HCT116 (cell line): ENCODE measurements at places on chromosomes 11 and 22. TPM values are rescaled to one million over a fixed set of nuclear protein-coding genes. Genes with fewer than 3 reads are reported as not detected.

GRCh38 chr11:69823641-69824265, 4.5 kb upstream of the FGF3 start:
- no peak for DNase-seq

- no peak for DNase-seq
These were observed 36.0 kb downstream of the SLN start for GRCh38 chr11:107675902-107676301.

GRCh38 chr11:3169255-3170043, 4.3 kb upstream of the OSBPL5 start:
- peak; percentile 21 for DNase-seq

- no peak for DNase-seq
These were observed 253.3 kb downstream of the BRD1 start for GRCh38 chr22:49574205-49574880.

DNA sequence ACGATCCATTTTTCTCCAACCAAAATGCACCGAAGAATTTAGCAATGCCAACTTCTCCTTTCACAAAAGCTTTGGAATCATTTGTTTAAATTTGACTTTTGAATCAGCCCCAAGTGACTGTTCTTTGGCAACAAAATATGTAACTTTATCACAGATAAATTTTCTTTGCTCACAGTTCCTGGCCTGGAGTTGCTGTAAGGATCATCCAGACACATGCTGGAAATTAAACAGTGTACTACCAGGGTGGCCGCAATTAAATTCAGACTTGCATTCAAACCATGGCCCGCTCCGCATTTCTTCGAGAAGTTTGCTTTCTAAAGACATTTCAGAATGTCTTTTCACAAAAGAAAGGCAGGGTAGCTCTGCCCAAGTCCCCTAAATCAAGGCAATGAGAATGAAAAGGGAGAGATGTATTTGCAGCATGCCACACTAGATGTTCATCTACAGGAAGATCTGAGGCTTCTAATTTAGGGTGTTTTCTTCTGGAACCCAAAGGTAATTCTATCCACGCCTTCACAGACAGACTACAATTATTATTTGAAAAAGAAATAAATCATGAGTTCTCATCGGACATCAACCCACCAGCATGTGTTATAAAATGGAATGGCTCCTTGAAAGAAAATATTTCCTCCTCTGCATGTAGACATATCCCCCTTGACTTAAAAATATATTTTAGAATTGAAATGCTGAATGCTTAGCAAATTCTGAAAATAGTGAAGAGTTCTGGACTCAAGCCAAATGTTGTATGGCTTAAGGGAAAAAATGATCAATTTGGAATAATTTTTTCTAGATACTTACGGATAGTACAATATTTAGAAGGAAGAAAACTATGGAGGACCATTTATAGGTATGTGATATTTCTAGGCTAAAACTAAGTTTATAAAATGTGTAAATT, 189.7 kb upstream of the BLID start:
- no peak for DNase-seq

DNA sequence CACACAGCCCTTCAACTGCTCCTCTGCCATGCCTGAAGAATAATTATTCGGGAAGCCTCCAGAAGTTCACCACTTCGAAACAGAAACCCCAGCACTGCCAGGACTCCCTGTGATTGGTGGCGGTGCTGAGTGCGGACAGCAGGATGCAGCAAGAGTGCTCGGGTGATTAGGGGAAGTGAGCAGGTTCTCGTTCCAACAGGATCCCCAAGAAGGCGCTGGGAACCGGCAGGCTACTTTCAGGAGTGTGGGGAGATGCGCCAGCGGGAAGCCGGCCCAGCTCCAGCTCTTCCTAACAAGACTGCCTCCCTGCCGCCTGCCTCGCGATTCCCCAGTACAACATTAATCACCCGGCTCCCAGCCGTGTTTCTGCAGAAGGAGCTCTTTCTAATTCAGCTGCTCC, 630.2 kb downstream of the BRD1 start:
- no peak for DNase-seq

DNA sequence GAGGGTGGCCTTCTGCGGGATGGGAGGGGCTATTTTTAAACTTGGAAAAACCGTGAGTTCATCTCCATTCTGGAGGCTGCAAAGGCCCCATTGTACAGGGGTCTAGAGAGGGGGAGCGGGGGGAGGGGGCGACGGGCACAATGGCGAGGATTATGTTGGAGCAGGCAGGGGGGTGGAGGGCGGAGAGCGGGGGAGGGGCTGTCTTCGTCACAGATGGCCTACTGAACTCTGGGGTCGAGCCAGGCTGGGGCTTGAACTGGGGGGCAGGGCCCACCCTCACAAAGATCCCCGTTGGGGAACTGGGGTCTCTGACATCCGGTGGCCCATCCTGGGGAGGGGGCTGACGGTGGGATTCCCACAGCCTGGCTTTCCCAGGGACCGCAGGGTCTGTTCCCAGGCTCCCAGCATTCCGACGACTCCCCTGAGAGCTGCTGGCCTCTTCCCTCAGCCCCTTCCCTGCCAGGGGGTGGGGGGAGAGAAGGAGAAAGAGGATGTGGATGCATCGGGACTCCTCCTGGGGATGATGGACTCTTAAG, 3.4 kb upstream of the MCAM start:
- DNase-seq, result no peak

GRCh38 chr11:119828006-119828405, 99.0 kb upstream of the NECTIN1 start:
- no peak for DNase-seq

DDB1 gene
- 269 TPM for total RNA-seq

GRM5 gene
- not detected for total RNA-seq

RAB3IL1 gene
- 18.1 TPM for total RNA-seq

TRPC6 gene
- not detected for total RNA-seq

HORMAD2 gene
- total RNA-seq, result not detected

FAM227A gene
- 3.9 TPM for total RNA-seq

RPS3 gene
- total RNA-seq, result 4,109 TPM

DDI1 gene
- total RNA-seq, result not detected

KLHL35 gene
- 1.7 TPM for total RNA-seq

OR2AT4 gene
- total RNA-seq, result not detected
